ENCODE measurements at places on chromosomes 4 and X.
A peak's percentile ranks its signal among the peaks of the same experiment; 100 is the strongest.

DNA sequence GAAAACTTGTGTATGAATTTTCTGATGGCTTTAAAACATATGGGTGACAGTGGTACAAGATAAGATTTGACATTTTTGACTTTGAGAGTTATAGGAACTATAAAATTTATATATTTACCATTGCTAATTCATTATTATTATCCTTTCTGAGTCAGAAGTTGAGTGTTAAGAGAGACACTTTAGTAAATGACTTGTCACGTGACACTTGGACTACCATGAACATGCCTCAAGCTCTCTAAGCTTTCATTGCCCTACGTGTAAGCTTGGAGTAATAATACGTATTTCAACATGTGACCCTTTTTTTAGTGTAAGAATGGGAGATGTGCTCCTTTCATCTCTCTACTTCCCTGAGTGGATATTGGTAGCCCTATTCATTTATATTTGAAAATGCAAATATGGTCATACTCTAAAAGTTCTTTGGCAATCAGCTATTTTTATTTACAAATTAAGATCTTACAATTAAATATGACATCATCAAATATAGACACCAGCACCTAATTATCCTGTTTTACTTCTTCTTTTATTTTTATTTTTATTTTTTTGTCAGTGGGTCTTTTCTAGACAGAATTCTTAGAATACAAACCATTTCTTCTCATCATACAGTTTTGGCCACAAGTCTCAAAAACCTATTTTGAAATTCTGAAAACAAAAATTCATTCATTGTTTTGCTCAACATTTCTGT is 837.0 kb downstream of the PDHA2 start:
- DNase-seq, result no peak

- no peak for DNase-seq
Observed at GRCh38 chr4:118962540-118962939, 73.9 kb downstream of the SYNPO2 start.

GRCh38 chr4:140054861-140055260 is 99.1 kb downstream of the MAML3 start:
- no peak for DNase-seq

DNA sequence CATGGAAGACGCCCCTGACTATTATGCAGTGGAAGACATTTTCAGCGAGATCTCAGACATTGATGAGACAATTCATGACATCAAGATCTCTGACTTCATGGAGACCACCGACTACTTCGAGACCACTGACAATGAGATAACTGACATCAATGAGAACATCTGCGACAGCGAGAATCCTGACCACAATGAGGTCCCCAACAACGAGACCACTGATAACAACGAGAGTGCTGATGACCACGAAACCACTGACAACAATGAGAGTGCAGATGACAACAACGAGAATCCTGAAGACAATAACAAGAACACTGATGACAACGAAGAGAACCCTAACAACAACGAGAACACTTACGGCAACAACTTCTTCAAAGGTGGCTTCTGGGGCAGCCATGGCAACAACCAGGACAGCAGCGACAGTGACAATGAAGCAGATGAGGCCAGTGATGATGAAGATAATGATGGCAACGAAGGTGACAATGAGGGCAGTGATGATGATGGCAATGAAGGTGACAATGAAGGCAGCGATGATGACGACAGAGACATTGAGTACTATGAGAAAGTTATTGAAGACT is 3.6 kb downstream of the TSPYL2 start:
- no peak for DNase-seq

GRCh38 chr4:118400356-118400755 is 47.6 kb upstream of the PRSS12 start:
- no peak for DNase-seq

DNA sequence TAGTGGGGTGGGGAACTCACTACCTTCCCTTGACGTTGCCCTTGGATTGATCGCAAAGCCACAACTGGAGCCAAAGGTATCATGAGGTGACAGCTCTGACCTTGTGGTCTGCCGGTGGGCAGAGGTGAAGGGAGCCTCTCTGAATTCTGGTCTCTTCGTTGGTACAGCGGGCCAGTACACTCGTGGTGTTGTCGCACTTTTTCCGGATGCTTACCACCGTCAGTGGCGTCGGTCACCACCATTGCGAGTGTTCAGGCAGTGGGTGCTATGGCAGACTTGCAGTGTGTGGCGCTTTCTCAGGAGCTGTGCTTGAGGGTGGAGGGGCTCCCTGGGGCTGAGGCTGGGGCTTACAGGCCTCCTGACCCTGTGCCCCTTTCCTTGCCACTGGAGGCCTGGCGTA is 5.2 kb upstream of the GRPEL1 start:
- DNase-seq, result no peak

DNA sequence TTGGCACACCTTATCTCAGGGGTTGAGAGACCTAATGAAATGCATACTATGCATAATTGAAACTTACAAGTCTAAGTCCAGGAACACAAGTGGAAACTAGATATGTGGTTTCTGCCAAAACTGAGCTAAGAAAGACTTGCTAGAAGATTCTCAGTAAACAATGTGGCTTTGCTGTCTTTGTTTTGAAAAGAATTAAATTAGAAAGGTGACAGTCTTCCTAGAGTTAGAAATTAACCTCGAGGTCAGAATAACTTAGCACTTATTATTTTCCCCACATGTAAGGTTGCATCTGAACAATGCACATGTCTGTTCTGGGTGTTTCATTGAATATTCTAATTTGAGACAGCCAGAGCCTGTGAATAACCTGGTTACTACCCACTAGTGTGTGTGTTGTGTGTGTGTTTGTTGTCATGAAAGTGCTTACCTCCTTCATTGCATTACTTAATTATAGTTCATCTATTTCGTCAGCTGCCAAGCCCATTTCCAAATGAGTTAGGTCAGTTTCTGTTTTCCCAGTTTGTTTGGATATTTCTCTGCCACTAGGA is 1.5 kb downstream of the EREG start:
- DNase-seq, result peak; percentile 65

- peak; percentile 56 for DNase-seq
Observed at GRCh38 chrX:39752815-39753214, 344.9 kb downstream of the BCOR start.

DNA sequence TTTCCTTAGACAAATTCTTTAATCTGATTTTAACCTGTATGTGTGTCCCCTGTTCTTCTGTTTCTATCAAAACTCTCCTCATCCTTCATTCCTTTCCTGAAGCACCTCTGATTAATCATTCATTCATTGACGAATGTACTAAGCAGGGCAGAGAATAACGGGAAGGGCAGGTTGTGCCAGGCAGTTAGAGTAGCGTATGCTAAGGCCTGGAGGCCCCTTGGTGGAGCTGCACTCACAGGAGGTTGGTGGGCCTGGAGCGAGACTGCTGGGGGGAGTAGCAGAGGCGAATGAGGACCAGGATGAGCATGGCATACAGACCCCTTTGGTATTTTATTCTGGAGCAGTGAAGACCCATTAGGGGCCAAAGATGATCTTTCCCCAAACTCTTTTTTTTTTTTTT is 22.5 kb downstream of the PTTG2 start:
- no peak for DNase-seq

Measured in HT-29 (cell line).